Neural progenitor cell (in vitro differentiated cells): ENCODE measurements at places on chromosomes 12 and 14. TPM values are rescaled to one million over a fixed set of nuclear protein-coding genes. Genes with fewer than 3 reads are reported as not detected.

- DNase-seq: no peak
- no peaks in the 10 kb centered on the region for H3K4me1 ChIP-seq
- H3K27me3 ChIP-seq: peaks cover 6% of the 10 kb centered on the region
These were observed 6.8 kb downstream of the MYH6 start for GRCh38 chr14:23401291-23401690.

DNA sequence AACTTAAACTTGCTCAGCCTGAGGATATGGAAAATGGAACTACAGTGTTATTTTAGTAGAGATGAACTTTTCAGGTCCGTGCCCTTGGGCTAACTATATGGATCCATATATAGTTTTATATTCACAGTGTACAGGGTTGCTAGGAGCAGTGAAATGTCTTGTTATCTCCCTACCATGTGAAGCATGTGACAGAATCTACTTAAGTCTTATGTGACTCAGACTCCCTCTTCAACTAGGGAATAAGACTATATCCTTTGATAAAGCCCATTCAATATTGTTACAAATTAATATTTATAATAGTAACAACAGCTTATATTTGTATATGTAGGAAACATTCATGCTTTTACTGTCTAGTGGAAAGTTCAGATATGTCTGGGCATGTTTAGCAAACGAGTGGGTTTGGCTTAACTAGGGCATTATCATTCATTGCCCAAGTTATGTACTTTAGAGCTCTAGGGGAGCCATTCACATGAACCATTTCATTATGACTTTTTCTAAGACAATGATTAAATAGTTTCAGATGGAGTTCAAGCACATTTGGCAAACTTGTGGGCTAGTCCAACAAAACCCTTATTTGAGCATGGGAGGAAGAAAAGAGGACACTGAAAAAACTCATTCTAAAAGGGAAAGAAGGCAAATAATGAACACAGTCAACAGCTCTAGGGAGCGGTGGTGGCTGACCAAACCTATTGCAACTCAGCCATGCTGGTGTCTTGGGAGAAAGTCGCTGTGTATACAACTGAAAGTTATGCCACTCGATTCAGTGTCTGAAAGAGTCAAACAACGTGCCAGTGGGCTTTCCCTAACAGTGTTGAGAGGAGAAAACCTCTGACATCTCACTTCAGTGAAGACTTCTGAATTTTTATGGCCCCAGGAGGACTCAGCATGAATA lies 305.9 kb upstream of the G2E3 start:
- DNase-seq: no peak
- no peak overlapping the region for H3K27ac ChIP-seq
- H3K27me3 ChIP-seq: no peaks in the 10 kb centered on the region
- H3K36me3 ChIP-seq: no peaks in the 10 kb centered on the region

DNA sequence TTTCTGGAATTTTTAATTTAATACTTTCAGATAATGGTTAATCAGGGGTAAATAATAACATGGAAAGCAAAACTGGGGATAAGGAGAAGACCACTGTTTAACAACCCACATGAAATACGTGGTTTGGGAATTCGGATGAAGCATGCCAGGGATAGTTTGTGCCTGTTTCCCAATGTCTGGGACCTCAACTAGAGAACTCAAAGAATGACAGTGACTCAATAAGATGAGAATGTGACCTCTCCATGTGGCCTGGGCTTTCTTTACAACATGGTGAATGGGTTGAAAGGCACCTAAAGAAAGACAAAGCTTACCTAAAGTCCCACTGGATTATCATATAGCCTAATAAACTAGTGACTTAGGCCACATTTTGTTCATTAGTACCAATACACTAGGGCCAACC lies 460.3 kb upstream of the LRFN5 start:
- H3K36me3 ChIP-seq: no peaks in the 10 kb centered on the region
- H3K27ac ChIP-seq: no peak overlapping the region
- no peak overlapping the region for H3K4me3 ChIP-seq
- DNase-seq: peak; percentile 31
- no peaks in the 10 kb centered on the region for H3K27me3 ChIP-seq

DNA sequence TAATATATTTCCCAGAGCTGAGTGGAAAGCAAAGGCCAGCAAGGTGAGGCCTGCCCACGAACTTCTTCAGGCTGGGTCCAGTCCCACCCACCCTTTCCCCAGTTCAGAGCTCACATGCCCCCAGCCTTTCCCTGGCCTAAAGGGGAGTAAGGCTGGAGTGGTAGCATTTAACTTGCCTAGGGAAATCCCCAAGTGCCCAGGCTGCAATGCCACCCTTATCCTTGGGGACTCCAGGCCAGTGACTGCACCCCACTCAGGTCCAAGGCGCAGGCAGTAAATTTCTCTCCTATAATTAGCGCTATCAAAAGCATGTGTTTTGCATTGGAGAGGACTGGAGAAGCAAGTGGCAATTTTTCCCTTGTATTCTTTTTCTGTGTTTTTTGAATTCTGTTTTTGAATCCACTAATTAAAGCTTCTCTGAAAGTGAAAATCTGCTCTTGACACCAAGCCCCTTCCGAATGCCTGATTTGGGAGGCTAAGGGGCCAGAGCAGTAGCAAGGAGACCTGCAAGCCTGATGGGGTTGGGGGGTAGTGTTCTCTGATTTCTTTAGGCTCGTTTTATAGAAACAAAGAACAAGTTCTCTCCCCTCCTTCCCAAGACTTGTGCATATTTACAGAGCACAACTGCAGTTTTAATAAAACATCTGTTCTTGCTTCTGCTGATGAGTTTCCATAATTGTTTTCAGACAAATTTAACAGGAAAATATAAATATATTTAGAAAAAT lies 3.5 kb upstream of the HOXC6 start:
- DNase-seq: no peak
- peaks cover 100% of the 10 kb centered on the region for H3K27me3 ChIP-seq
- no peaks in the 10 kb centered on the region for H3K36me3 ChIP-seq
- no peaks in the 10 kb centered on the region for H3K4me1 ChIP-seq

DNA sequence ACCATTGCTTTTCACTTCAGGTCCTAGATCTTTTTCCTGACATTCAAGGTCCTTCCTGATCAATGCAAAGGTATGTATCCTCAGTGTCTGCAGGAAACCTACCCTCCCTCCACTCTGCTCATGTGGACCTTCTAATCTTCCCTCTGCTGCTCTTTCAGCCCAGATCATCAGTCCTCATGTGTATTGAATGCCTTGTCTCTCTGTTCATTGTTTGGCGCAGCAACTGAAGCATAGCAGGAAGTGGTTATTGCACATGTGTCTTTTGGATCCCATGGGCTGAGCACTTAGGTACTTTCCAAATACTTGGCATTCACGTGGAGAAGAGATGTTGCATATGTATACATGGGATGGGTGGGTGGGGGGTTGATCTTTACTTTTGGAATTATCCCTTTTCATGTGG lies 4.3 kb upstream of the NIN start:
- peaks cover 36% of the 10 kb centered on the region for H3K27me3 ChIP-seq
- no peak overlapping the region for H3K27ac ChIP-seq
- DNase-seq: no peak

DNA sequence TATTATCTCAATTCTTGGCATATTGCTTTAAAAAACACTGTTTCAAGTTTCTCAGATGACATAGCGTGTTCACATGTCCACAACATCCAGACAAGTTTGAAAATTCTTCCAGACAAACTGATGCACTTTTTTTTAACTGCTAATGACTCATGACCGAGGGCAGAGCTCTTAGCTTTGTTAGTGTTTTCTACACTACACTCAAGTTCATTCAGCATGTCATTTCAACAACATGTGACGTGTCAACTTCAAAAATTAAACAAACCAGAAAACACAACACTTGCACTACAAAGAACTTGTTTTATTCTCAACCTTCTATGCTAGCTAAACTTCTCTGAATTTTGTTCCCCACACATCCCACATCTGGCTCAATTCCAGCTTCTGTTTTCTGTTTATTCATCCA lies 1186.3 kb upstream of the FLRT2 start:
- H3K27ac ChIP-seq: no peak overlapping the region
- no peak overlapping the region for H3K4me3 ChIP-seq
- H3K27me3 ChIP-seq: no peaks in the 10 kb centered on the region
- no peaks in the 10 kb centered on the region for H3K4me1 ChIP-seq
- no peak for DNase-seq
- H3K36me3 ChIP-seq: no peaks in the 10 kb centered on the region

GRCh38 chr12:112836736-112837628 lies 45.4 kb downstream of the RPH3A start:
- no peak overlapping the region for H3K4me3 ChIP-seq
- H3K4me1 ChIP-seq: peaks cover 4% of the 10 kb centered on the region
- no peaks in the 10 kb centered on the region for H3K36me3 ChIP-seq
- DNase-seq: no peak
- H3K27ac ChIP-seq: no peak overlapping the region

DNA sequence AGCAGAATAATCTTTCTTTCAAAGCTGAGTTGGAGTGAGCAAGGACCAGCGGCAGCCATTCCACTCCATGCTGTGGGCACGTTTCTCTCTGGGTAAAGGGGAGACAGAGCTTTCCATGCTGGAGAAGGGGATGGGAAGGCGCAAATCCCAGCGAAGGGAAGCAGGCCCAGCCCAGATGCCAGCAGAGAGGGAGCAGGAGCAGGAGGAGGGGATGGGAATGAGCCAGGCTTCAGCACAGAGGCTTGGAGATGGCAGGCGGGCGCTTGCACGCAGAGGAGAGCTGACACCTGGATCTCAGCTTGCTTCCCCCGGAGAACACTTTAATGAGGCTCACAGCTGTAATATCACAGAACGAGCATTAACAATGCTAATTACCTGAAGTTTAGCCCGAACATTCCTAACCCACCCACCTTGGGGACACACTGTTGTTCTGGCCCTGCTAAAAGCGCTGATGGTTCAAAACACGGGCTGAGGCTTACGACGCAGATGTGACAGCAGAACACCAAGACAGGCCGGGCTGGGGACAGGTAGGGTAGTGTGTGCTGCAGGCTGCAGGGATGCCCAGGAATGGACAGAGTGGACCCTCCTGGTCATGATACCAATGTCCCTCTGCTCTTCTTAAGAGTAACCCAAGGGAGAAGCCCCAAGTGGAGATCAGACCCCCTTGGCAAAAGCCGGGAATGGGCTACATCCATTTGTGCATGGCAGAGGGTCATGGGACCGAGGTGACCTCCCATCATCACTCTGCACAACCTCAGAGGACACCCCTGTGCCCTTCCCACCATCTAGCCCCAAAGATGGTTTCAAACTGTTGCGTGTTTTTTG lies 288.6 kb downstream of the DPF3 start:
- no peaks in the 10 kb centered on the region for H3K4me1 ChIP-seq
- H3K4me3 ChIP-seq: no peak overlapping the region
- H3K36me3 ChIP-seq: no peaks in the 10 kb centered on the region
- H3K27me3 ChIP-seq: no peaks in the 10 kb centered on the region

Gene DAO
- not detected in 2 replicates for total RNA-seq

Gene ARF3
- total RNA-seq: 84.1 and 144 TPM in 2 replicates

Gene OAS2
- 0.12 TPM in 1 of 2 replicates, not detected in the other for total RNA-seq

Gene METTL3
- total RNA-seq: 99.5 and 108 TPM in 2 replicates

Gene ATXN3
- 39.7 and 76.6 TPM in 2 replicates for total RNA-seq

Gene KRT77
- 0.47 TPM in 1 of 2 replicates, not detected in the other for total RNA-seq
